ENCODE measurements at places on chromosomes 2 and 18.

DNA sequence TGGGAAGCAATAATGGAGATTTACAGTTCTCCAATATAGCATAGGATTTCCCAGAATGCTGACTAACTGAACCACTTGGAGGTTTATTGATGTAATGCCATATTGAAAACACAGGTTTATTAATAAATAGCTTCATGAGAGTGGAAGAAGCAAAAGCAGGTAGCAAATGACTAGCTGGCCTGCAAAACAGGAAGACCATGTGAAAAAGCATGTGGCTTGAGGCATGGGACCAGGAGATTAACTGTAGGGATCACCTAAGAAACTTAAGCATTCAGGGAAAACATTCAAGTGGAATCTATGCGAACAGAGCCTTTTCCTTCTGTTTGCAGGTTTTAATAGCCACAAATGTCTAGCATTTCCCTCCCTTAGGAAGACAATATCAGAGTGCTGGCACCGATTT, 679.7 kb downstream of the ZEB2 start:
- DNase-seq: no peak

DNA sequence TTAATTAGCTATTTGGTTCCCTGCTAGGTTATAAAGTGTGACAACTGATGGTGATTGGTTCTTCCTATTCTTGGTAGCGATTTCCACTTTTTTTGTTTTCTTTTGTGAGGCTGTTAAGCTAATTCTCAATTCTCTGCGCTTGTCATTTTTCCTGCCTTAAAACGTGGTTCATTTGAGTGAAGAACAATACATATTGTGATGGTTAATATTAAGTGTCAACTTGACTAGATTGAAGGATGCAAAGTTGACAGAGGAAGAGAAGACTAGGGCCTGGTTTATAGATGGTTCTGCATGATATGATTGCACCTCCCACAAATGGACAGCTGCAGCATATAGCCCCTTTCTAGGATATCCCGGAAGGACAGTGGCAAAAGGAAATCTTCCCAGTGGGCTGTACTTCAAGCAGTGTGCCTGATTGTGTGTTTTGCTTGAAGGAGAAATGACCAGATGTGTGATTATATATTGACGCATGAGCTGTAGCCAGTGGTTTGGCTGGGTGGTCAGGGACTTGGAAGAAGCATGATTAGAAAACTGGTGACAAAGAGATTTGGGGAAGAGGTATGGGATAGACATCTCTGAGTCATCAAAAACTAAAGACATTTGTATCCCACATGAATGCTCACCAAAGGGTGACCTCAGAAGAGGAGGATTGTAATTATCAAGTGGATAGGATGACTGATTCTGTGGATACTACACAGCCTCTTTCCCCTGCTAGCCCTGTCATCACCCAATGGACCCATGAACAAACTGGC, 39.4 kb upstream of the ZNF804A start:
- no peak for DNase-seq

DNA sequence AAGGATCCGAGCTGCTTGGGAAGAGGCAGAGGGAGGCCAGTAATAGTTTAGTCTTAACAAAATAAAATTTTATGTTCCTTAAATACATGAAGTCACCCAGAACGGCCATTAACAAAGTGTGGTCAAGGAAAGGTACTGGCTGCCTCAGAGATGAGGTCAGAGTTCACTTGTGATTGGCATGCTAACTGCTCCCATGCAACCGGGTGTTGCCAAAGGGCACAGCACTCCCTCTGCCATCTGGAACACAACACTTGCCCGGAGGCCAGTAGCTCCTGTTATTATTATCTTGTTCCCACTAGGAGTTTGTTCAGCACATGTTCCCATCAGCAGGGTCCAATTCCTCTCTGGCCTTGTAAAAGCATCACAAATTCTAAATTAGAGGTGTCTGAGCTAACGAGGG, 207.0 kb downstream of the CYP26B1 start:
- DNase-seq: no peak

- no peak for DNase-seq
Measured at GRCh38 chr2:95267458-95268210, 6.6 kb upstream of the PROM2 start.

DNA sequence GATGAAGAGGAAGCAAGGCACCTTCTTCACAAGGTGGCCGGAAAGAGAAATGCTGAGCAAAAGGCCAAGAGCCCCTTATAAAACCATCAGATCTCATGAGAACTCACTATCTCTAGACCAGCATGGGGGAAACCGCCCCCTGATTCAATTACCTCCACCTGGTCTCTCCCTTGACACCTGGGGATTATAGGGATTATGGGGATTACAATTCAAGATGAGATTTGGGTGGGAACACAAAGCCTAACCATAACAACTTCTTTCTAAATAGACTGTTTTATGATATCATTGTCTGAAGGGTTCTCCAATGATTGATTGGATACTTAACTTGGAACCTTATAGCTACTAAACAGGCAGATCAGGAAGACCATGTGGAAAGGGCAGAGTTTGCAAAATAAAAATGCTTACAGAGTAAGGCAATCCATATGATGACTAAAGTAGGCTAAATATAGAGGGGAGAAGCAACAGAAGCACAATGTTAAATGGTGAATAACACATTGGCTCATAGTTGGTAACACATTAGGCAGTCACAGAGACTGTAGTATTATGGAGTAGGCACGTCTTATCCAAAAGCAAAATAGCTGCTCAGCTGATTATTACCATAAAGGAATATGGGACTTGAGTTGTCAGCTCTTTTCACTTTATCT, 179.0 kb downstream of the BARD1 start:
- DNase-seq: no peak

DNA sequence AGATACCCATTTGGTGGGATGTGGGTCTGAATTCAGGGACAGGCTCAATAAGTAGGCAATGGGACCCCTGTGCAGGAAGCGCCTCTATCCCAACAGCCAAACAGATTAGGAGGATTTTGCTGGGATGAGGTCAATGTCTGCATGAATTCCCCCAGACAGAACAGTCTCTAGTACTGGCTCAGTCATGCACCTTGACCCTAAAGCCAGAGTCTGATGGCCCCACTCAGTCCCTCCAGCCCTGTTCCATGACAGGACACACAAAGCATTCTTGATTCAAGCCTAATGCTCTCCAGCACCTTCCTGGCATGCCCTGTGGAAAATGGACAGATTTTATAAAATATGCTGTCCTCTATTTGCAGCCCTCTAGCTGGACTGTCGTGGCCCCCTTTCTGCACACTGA, 49.8 kb upstream of the RAB6D start:
- DNase-seq: no peak

DNA sequence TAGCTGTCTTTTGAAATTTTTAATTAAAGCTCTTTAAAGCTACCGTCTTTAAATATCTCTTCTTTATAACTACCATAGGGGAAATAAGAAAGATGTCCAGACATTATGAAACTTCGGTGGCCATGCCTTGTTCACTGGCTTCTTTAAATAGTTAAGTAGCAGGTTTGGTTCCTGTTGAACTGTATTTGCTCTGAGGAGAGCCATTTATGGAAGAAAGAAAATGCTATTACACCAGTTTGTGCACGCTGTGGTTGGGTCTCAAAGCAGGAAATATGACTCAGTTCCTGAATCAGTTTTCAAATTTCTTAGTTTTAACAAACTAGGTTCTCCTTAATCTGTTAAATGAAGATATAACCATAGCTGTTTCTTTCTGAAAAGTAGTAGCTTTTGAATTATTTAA, 12.2 kb downstream of the ARPC2 start:
- DNase-seq: no peak

DNA sequence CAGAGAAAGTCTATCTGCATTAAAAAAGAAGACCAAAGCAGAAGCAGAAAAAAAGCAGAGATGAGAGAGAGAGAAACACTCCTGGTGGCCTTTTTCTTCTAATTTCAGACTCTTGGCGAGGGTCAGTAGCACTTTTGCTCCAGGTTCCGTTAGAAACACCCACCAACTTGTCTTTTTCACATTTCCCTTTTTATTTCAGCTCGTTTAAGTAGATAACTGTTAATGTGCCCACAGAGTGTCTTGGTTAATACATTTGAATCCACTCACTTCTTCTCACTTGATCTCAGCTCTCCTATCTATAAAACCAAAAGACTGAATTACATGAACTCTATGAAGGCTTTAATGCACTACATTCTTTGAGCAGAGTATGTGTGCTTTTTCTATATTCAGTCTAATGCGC, 63.1 kb downstream of the AAK1 start:
- no peak for DNase-seq

DNA sequence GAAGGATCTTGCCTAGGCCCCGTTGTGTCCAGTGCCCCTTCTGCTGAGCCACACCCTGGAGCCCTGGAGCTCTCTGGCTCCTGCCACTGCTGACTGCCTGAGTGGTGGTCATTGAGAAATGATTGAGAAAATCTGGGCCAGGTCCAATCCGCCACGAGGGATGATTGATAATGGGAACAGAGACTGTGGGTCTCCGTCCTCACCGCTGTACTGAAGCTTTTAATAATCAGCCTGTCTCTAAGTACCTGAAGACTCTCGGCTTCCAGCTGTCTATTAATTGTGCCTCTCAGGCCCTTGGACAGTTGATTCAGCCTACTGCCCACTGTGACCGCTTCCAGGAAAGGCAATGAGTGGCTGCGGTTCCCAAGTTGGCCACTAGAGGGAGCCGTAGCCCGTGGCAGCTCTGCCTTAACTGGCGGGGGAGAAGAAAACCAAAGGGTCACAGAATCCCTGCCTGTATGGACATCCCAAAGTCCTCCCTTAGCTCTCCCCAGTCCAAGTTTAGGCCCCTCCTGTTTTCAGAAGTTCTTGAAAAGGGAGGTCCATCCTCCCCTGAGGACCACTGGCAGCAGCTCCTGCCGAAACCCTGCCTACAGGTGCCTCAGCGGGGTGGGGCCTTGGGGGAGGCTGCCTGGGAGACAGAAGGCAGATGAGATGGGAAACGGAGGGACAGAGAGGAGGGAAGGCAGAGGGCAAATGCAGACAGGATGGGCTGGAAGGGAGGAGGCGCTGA, 213.6 kb downstream of the TNS1 start:
- DNase-seq: peak; percentile 32

- no peak for DNase-seq
Measured at GRCh38 chr2:237459741-237460174, 27.3 kb upstream of the MLPH start.

- DNase-seq: no peak
Measured at GRCh38 chr2:144426981-144427479, 92.9 kb downstream of the ZEB2 start.

- DNase-seq: no peak
Measured at GRCh38 chr18:34892379-34892778, 148.8 kb upstream of the MAPRE2 start.

DNA sequence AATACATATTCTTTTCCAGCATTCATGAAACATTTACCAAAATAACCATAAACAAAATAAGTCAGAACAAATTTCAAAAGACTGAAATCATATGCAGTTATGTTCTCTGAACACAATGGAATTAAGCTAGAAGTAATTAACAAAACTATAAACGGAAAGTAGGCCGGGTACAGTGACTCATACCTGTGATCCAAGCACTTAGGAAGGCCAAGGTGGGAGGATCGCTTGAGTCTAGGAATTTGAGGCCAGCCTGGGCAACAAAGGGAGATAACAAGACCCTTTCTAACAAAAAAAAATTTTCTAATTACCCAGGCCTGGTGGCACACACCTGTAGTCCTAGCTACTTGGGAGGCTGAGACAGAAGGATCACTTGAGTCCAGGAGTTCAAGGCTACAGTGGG, 14.9 kb downstream of the ATAD2B start:
- DNase-seq: no peak

GRCh38 chr2:134836986-134837385, 1.4 kb upstream of the ACMSD start:
- no peak for DNase-seq

- no peak for DNase-seq
Measured at GRCh38 chr2:154140249-154141025, 268.7 kb downstream of the GALNT13 start.

GRCh38 chr2:28389399-28390240, 3.0 kb upstream of the FOSL2 start:
- no peak for DNase-seq

DNA sequence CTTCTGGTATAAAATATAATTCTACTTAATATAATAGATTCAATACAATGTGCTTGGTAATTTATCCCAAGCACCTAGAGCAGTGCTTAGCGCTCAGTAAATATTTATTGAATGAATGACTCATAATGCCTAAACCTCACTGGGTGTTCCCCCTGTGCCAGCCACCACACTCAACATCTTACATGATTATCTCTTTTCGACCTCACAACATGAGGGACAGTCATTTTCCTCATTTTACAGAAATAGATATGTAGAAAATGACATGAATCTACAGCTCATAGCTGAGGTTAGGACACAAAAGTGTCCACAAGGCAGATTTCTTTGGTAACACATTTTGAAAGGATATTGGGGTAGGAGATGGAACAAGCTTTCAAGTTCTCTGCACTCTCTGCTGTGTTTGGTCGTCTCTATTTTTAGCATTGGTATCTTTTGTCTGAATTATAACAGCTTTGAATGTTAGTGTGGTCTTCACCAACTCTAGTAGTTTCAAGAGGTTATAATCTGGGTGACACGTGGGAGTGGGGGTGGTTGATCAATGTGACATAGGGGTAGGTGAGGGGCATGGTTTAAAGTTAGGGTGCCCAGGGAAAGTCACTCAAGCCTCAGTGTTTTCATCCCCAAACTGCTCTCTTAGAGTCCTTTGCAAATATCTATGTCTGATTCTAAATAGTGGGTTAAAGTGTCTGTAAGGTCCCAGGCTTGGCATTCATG, 9.8 kb downstream of the MYOM1 start:
- DNase-seq: no peak

DNA sequence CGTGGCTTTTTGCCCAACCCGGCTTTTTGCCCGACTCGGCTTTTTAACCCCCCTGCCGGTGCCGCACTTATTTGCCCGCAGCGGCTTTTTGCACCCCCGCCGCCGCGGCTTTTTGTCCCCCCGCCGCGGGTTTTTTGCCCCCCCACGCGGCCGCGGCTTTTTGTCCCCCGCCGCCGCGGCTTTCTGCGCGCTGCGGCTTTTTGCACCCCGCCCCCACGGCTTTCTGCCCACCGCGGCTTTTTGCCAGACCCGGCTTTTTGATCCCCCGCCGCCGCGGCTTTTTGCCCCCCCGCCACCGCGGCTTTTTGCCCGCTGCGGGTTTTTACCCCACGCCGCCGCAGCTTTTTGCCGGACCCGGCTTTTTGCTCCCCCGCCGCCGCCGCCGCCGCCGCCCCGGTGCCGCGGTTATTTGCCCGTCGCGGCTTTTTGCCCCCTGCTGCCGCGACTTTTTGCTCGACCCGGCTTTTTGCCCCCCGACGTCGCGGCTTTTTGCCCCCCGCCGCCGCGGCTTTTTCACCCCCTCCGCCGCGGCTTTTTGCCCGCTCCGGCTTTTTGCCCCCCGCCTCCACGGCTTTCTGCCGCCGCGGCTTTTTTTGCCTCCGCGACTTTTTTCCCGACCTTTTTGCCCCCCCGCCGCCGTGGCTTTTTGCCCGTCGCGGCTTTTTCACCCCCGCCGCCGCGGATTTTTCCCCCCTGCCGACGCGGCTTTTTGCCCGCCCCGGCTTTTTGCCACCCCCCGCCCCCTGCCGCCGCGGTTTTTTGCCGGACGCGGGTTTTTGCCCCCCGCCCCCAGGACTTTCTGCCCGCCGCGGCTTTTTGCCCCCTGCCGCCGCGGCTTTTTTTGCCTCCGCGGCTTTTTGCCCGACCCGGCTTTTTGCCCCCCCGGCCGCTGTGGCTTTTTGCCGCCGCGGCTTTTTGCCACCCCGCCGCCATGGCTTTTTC, 2786.5 kb downstream of the RPIA start:
- no peak for DNase-seq

GRCh38 chr2:105177536-105178254, 63.8 kb upstream of the GPR45 start:
- no peak for DNase-seq

- no peak for DNase-seq
Measured at GRCh38 chr2:240155048-240155744, 14.7 kb upstream of the OTOS start.

GRCh38 chr18:22985250-22985649, 52.1 kb downstream of the RBBP8 start:
- DNase-seq: no peak
